Fibroblast of gingiva (primary cell): ENCODE measurements at places on chromosomes 12 and 14.

DNA sequence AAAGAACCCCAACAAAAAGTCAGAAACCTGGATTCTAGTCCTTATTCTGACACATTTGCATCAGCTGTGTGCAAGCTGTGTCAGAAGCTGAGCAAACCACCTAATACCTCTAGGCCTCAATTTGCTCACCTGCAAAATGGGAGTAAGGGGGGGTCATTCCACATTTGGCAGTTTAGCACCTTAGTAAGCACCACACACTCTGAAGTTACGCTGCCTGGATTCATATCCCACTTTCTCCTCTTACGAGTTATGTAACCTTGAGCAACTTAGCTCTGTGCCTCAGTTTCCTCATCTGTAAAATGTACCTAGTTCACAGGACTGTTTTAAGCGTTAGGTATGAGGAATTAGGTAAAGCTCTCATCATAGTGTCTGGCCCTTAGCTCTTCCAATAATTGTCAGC lies 218.9 kb downstream of the PPM1H start:
- no peak for DNase-seq

- DNase-seq: no peak
Observed at GRCh38 chr14:65946494-65946893, 534.0 kb downstream of the FUT8 start.

DNA sequence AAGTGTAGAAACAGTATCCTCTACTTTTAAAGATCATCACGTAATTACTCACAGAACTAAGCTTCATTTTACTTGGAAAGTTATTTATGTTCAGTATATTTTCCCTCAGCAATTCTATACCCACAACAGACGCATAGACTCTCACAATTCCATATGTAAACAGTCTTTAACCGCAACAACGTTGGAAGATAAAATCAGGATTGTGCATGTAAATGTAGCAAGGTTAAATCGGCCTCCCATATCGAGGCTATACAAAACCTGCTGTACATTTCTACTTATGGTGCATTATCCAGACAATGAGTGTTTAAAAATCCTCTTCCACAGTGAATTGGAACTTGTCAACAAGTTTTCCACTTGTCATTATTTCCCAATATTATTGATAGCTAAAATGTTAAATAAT lies 581.1 kb downstream of the SLC16A7 start:
- DNase-seq: no peak

DNA sequence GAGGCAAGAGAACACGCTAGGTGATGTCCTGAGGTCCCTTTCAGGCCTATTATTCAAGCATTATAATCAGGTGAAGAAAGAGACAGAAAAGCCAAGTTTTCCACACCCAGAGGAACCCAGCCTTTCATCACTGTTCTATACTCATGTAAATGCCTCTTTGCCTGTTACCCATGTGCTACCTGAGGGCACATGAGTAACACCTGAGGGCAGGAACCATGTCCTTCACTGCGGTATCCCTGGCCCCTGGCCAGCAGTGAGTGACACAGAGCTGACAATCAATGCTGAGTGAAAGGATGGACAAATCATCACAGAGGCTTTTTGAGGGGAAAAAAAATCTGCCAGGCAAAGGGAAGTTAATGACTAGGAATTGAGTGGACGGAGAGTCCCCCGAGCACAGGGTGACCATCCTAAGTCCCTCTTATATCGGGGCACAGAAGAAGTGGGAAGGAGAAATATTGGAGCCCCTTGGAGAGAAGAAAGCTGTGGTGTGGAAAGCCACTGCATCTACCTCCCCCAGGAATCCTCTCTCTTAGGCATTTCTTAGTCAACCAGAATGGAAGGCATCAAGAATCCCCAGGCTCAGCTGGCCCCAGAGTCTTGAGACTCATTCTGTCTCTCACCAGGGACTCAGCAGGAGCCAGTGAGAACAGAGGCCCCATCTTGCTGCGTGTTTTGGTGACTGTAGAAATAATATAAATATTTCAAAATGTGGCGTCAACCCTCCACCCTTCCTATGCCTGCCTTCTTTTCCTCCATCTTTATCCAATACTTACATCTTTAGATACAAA lies 212.9 kb downstream of the DPF3 start:
- no peak for DNase-seq

DNA sequence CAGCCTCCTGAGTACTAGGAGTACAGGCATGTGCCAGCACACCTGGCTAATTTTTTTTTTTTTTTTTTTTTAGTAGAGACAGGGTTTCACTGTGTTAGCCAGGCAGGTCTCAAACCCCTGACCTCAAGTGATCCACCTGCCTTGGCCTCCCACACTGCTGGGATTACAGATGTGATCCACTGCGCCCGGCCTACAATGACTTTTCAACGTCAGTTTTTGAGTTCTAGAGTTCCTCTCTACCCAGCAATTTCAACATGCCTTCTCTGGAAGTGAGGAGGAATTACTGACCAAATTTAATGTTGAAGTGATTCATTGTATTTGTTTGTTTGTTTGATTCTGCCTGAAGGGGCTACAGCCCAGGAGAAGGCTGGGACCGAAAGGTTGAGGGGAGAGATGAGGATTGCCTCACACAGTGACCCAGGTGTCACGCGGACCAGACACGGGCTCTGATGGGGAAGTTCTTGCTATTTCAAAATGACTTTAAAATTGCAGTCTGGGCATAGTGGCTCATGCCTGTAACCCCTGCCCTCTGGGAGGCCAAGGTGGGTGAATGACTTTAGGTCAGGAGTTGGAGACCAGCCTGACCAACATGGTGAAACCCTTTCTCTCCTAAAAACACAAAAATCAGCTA lies 8.6 kb upstream of the DENR start:
- no peak for DNase-seq

DNA sequence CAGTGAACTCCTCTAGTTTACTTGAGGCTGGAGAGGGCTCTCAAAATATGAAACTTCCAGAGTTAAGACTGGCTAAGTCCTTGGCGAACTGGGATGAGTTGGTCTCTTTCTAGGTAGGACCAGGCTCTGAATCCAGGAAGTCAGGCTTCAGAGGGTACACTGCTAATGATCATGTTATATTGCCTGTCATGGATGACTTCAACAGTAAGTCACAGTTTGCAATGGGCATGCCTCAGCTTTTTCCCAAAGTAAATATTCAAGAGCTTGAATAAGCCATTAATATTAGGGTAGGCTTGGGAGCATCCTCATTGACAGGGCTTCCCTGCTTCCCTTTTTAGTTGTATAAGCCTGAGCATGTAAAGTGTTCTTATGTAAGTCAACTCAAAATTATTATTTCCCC lies 61.7 kb upstream of the PTHLH start:
- DNase-seq: no peak

DNA sequence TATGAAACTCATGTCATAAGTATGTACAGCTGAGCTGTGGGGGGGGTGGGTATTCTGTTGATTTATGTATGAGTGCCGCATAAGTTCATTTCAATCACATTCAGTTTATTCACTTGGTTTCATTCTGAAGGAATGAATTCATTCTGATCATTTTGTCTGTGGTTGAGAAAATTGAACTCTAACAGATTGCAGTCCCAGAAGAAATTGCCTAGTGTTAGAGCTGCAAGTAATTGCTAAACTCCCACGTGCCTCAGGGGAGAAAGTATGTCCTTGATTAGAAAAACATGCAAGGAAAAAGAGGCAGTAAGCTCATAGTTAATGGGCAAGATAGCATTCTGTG lies 442.4 kb upstream of the MGAT4C start:
- DNase-seq: peak; percentile 89

DNA sequence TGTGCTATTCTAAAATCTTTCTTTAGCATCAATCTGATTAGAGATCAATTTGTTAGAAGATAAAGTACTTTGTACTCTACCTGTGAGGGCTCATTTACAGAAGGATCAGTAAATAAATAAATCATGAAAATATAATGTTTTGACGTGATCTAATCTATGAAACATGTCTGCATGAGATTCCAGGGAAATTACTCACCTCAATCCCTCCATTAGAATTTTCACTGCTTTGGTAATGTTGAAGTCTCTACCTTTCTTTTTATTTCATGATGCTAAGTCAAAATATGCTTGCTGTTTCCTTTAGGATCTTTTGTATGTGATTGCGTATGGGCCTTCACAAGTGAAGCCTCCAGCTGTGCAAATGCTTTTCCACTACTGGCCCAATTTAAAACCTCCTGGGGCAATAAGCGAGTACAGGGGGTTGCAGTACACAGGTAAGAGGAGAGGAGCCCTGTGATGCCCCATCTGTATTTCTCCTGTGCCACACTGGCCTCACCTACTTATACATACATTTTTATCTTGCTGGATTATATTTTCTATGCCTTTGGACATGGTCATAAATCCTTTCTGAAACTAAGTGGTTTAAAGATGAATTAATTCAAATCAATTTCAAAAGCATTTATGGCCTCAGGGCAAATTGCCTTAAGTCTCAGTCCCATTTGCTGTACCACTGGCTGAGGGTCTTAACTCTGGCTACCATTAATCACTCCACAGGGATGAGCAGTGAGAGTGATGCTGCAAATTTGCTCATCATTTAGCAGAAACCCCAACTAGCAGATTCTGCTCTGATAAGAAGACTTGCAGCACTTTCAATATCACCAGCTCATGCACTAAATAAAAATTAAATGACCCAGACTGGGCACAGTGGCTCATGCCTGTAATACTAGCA lies 66.4 kb downstream of the UNC79 start:
- no peak for DNase-seq

- no peak for DNase-seq
Observed at GRCh38 chr14:68702578-68702977, 90.3 kb downstream of the ZFP36L1 start.

GRCh38 chr14:22202313-22202712 lies 386.7 kb downstream of the DAD1 start:
- DNase-seq: no peak

- no peak for DNase-seq
Observed at GRCh38 chr12:105775343-105775742, 363.4 kb downstream of the NUAK1 start.

GRCh38 chr14:93045965-93046704 lies 69.6 kb downstream of the ITPK1 start:
- peak; percentile 24 for DNase-seq

GRCh38 chr12:32253154-32253790 lies 146.1 kb upstream of the FGD4 start:
- DNase-seq: no peak

GRCh38 chr12:6334940-6335450 lies 6.9 kb downstream of the TNFRSF1A start:
- DNase-seq: peak; percentile 75

DNA sequence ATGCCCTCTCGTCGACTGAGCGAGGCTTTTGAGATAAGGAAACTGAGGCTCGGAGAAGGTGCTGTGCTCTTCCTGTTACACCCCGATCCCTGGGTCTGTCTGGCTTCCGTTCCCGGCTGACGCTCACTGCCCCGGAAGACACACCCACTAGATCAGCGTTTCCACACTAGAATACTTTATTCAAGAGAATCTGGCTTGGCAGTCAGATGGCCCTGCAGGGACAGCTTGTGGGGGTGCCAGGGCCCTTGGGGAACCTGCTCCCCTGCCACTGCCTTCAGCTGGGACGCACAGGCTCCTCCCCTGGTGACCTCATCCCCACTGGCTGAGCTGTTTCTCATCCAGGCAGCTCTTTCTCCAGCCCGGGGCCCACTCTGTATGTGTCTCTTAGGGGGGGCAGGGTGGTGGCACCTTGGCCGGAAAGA lies 13.7 kb downstream of the PGF start:
- DNase-seq: no peak

GRCh38 chr14:69716478-69717187 lies 50.3 kb upstream of the SRSF5 start:
- DNase-seq: peak; percentile 92

GRCh38 chr12:104608998-104609397 lies 152.2 kb downstream of the CHST11 start:
- DNase-seq: no peak
